ENCODE measurements at places on chromosomes 2 and 18.

- no peak for DNase-seq
These were observed 3.4 kb downstream of the SERTAD2 start for GRCh38 chr2:64650296-64650695.

DNA sequence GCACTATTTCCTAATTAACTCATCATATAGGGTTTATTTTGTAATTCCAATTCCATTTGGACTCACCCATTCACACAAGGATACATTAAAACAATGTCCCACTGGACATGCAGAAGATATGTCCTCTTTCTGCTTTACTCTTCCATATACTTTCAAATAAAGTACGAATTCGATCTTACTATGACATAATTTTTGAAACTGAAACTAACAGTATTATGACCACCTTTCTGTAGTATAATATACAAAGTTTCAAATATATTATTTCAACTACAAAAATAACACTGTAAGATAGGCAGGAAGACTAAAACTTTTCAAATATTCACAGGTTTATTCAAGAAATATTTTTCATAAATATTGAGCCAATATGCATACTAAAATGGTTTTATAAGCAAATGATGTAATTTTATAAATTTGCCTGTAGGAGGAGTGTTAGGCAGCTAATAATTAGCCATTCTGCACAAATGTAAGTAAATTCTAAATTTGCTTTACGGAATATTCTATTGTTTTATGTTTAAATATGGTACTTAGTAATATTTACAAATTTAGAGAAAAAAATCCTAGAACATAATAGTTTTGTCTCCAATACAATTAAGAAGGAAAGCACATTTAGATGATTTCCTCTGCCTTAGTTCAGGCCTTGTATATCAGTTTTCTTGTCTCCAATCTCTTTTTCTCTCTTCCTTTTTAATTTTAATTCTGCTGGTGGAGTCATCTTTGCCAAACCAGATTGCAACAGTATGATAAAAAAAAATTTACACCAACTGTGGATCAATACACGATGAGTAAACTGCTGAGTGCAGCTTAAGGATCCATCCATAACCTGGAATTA is 85.9 kb downstream of the CERKL start:
- DNase-seq: no peak

- DNase-seq: peak; percentile 59
These were observed 730 bp downstream of the ODC1 start for GRCh38 chr2:10447300-10447894.

GRCh38 chr18:23922939-23923338 is 91.6 kb upstream of the TTC39C start:
- no peak for DNase-seq

GRCh38 chr2:23712756-23713151 is 214.2 kb downstream of the ATAD2B start:
- DNase-seq: no peak

All from left forelimb (tissue), 1 donor.